ENCODE measurements at places on chromosomes 7 and 10. TPM values are rescaled to one million over a fixed set of nuclear protein-coding genes. Genes with fewer than 3 reads are reported as not detected.

Gene ADAM8
- 16.6 TPM for total RNA-seq

Gene IGFBP3
- 193 TPM for total RNA-seq

Gene TMEM229A
- total RNA-seq = not detected

Gene MRC1
- total RNA-seq = 67.8 TPM

Gene C10orf53
- total RNA-seq = not detected

Gene TBC1D12
- 13.1 TPM for total RNA-seq

Gene CNPY1
- total RNA-seq = not detected

Gene OR2A42
- total RNA-seq = 0.06 TPM
